Activated B cell treated with CpG ODN at 0.5 μM for 24 hours (primary cell): ENCODE measurements at places on chromosomes 13 and 19.
A peak's percentile ranks its signal among the peaks of the same experiment; 100 is the strongest.

GRCh38 chr13:24748061-24748400 is 15.9 kb upstream of the RNF17 start:
- no peak for DNase-seq

DNA sequence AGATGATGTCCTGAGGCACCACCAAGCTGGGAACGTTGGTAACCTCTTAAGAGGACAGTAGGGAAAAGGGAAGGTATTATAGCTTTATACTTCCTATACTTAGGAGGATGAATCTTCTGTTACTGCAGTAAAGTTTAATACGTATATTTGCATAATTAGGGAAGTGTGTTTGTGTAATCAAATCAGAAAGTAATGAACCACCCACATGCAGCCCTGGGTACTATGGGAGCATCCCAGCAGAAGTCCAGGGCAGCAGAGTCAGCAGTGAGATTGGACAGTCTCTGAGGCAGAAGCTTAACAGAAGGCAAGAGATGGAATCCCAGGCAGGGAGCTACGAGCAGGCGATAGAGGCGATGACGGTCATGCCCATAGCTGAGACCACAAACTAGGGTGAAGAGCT is 12.5 kb downstream of the SAFB start:
- no peak for DNase-seq

DNA sequence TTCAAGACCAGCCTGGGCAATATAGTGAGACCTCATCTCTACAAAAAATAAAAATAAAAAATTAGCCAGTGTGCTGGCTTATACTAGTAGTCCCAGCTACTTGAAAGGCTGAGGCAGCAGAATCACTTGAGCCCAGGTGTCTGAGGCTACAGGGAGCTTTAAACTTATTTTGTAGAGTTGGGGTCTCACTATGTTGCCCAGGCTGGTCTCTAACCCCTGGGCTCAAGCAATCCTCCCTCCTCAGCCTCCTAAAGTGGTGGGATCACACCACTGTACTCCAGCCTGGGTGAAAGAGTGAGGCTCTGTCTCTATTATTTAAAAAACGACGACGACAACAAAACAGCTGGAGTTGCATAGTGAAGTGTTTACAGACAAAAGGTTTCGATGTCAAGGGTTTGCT is 8.0 kb downstream of the RAB3D start:
- no peak for DNase-seq

DNA sequence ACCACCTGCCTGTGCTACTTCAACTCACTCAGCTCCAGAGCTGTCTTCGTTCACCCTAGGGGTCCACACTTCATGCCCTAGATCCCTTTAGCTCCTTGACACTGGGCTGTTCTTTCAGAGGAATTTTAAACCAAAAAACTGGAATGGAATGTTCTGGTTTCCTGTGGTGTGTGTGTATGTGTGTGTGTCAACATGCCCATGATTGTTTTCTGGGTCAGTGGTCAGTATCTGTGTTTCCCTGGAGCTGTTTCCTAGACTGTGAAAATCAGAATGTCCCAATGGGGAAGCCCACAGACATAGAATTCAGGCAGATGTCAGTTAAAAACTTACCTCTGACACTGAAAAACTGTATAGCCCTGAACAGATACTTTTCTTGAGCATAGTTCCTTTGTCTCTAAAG is 1.3 kb downstream of the PMIS2 start:
- no peak for DNase-seq

GRCh38 chr13:41820581-41821237 is 140.2 kb downstream of the VWA8 start:
- no peak for DNase-seq

DNA sequence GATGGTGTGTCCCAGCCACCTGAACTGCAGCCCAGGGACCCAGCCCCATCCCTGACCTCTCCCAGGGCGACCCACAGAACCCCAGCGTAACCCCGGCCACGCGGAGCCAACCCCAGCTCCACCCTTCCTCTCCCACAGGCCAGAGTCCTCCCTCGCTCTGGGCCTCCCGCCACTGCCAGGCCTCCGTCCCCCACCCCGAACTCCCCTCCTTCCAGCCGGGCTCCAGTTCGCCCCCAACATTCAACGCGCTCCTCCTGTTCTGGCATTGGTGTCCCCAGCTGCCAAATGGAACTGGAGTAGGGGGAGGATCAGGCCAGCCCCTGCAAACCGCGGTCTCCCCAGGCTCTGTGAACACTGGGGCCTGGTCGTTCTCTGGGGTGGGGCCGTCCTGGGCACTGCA is 7.4 kb downstream of the LINGO3 start:
- no peak for DNase-seq

- no peak for DNase-seq
Observed at GRCh38 chr19:50046649-50047503, 21.1 kb downstream of the ZNF473 start.

- DNase-seq = no peak
Observed at GRCh38 chr13:41985788-41986508, 25.0 kb upstream of the VWA8 start.

DNA sequence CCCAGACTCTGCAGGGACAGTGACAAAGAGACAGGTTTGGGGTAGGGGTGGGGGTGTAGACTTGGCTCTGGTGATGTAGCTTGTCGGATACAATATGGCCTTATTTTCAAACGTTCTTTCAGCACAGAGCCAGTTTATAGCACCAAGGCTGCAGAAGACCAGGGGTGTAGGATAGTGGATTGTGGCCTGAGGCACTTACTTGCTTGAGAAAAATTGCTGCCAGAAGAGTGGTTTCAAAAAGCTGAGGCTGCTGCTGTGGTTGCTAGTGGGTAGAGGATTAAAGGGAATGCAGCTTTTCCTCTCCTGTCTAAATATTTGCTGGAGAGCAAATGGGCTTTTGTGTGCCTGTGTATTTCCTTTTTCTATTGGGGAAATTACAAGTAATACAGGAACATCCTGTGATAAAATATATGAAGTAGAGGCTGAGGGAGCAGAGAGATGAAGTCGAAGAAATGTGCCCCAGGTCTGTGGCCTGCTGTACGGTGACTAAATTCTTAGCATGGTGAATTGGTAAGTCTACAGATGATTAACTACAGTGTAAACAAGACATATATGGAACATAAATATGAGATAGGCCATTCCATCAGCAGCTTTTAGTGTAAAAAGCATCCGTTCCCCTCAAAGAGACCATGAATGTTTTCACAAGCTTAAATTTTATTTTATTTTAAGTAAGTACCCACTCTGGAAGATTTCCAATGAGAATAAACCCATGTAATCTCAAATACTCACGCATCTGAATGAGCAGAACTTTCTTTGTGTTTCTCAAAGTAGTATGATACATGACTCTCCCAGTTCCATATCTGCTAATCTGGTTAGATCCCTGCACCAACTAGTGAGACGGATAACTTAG is 112.9 kb downstream of the LRCH1 start:
- no peak for DNase-seq

GRCh38 chr13:113116206-113116800 is 6.3 kb upstream of the F10 start:
- DNase-seq = peak; percentile 4

DNA sequence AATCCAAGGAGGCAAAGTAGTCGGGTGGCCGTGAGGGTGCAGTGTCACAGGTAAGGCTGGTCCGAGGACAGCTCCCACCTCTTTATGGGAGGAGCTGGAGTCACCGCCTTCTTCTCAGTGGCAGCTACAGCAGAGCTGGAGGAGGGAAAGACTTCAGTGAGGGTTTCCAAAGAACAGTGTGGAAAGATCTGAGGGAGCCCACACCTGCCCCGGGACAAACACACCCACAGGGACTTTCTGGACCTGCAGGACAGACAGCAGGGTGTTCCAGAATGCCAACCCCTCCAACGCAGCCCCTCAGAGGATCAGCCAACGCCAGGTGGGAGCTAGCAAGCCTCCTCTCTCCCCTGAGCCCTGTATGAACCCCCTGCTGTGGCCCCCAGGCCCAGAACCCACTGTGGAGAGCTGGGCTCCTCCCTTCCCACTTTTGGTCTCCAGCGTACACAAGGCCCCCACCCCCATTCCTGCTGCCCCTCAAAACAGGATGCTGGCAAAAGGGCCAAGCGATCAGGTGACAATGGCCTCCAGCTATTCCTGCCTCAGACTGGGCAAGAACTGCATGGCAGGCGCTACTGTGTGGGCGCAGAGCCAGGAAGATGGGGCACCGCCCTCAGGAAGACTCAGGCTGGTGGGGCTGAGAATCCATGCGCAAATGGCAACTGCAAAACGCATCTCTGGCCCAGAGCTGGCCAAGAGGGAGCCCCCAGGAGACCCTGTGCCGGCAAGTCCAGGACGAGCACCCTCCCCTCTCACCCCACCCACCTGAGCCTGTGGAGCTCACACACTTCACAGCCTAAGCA is 3.5 kb upstream of the CD320 start:
- no peak for DNase-seq

GRCh38 chr13:43196750-43197370 is 173.5 kb downstream of the DNAJC15 start:
- DNase-seq = no peak

- no peak for DNase-seq
Observed at GRCh38 chr19:51257471-51257870, 6.6 kb downstream of the SIGLECL1 start.

- DNase-seq = peak; percentile 62
Observed at GRCh38 chr19:3154957-3155736, 19.3 kb downstream of the GNA15 start.

GRCh38 chr13:22427066-22427465 is 753.7 kb upstream of the SGCG start:
- no peak for DNase-seq

GRCh38 chr13:98033277-98034247 is 80.1 kb downstream of the IPO5 start:
- no peak for DNase-seq

- DNase-seq = no peak
Observed at GRCh38 chr13:47930649-47931165, 70.4 kb downstream of the SUCLA2 start.

- DNase-seq = no peak
Observed at GRCh38 chr19:46100344-46100743, 24.1 kb downstream of the IGFL3 start.

DNA sequence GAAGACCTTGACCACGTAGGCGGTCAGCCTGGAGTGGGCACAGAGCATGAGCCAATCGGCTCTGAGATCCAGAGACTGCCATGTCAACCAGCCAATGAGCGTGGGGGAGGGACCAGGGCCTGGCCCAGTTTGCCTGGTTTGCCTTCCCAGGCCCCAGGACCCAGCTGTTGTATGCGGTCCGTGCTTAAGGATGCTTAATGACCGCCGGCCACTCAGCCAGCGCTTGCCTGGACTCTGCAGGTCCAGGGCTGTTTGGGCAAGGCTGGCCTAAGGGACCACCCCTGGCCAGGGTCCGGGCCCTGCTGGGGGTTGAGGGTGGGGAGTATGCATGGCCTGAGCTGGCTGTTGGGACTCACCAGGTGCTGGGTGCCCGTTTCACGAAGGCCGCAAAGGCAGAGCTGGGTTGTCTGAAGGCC is 23.1 kb upstream of the TNFSF14 start:
- no peak for DNase-seq

- DNase-seq = no peak
Observed at GRCh38 chr13:30681843-30682242, 53.5 kb upstream of the ALOX5AP start.

DNA sequence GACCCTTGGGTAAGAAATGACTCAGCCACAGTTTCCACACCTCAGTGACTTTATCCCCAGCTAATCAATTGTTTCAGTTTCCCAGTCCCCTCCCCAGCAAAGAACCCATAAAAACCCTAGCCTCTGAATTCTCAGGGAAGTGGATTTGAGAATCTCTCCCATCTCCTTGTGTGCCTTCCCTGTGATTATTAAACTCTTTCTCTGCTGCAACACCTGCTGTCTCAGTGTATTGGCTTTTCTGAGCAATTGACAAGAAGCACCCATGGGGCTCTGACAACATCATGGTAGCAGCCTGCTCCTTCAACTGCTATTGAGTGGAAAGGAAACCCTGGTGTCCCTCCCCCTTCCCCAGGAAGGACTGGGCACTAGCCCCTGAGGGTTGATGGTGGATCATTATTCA is 73.7 kb downstream of the UQCRFS1 start:
- DNase-seq = no peak

- no peak for DNase-seq
Observed at GRCh38 chr13:101626925-101627555, 174.6 kb downstream of the ITGBL1 start.
